ENCODE measurements at places on chromosomes 5 and 9.

- no peak for DNase-seq
Measured at GRCh38 chr9:16817002-16817401, 53.5 kb downstream of the BNC2 start.

DNA sequence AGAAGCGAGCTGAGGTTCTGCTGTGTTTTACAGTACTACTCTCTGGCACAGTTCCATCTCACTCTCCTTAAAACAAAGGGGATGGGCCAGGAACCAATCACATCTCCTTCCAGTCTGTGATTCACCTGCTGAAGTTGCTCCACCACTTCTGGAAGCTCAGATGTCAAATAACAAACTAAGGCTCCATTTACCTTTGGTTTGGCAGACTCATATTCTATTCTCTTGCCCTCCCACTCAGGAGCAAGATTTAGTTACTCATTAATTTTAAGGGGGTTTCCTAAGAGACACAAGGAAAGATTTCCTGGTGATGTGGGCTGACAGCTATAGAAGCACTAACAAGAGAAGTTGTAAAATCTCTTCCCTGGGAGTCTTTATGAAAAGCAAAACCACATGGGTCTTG, 37.8 kb upstream of the KIF2A start:
- no peak for DNase-seq

DNA sequence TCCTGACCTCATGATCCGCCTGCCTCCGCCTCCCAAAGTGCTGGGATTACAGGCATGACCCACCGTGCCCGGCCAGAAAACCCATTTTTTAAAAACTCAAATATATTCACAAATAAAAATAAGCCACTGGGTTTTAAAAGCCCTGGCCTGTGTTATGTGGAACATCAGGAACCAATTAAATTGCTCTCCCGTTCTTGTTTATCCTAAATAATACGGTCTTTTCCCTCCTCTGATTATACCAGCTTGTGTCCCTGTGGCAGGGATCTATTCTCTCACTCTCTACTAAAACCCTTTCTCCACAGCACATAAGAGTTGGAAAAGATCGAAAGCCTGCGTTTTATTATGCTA, 30.1 kb upstream of the LPAR1 start:
- no peak for DNase-seq

DNA sequence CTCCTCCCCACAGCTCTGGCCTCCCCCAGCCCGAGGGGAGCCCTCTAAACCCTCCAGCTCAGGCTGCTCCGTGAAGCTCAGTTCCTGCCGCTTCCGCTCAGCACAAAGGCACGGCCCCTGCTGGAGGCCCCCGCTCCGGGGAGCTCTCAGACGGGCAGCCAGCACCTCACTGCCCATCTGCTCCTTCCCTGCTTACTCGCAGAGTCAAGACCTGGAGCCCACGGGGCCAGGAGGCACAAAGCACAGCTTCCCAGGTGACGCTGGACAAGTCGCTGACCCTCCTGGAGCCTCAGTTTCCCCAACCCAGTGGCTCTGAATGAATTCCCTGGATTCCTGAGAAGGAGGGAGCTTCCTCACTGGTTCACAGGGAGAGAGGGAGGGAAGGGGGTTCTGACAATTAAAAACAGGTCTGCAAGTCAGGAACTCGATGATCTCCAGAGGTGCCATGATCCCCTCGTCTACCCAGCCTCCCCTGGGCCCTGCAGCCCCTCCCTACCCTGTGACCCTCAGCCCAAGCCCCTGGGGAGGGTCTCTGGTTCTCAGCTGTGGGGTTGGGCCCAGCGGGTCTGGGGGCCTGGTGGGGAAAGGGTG, 36.2 kb downstream of the VAV2 start:
- peak; percentile 72 for DNase-seq

DNA sequence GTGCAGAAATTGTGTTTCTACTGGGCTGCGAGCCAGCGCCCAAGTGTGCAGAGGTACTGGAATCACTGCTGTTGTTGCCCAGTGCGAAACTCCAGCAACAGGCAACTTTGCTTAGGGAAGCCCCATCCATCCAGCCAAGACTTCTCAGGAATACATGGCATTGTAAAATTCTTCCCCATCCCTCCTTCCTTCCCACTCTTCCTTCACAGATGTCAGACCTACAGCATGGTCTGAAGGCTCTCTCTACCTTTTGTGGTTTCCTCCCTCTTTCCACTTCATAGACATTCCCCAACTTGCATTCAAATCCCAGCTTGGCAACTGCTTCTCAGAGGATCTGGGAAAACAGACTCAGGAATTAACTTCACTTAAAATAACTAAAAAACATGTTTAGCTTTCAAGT, 30.4 kb downstream of the ARL15 start:
- DNase-seq: no peak

- no peak for DNase-seq
Measured at GRCh38 chr5:158958021-158958994, 141.4 kb downstream of the EBF1 start.

GRCh38 chr5:42005561-42006153, 80.6 kb downstream of the FBXO4 start:
- no peak for DNase-seq

DNA sequence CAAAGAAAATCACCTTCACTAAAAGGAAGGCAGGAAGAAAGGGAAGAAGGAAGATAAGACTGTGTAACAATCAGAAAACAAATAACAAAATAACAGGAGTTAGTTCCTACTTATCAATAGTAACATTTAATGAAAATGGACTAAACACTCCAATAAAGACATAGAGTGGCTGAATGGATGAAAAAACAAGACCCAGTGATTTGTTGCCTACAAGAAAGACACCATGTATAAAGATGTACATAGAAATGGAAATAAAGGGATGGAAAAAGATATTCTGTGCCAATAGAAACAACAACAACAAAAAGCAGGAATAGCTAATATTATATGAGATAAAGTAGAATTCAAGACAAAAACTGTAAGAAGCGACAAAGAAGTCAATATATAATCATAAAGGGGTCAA, 116.8 kb downstream of the LURAP1L start:
- no peak for DNase-seq

- DNase-seq: peak; percentile 53
Measured at GRCh38 chr9:36091026-36091953, 45.2 kb upstream of the GLIPR2 start.

DNA sequence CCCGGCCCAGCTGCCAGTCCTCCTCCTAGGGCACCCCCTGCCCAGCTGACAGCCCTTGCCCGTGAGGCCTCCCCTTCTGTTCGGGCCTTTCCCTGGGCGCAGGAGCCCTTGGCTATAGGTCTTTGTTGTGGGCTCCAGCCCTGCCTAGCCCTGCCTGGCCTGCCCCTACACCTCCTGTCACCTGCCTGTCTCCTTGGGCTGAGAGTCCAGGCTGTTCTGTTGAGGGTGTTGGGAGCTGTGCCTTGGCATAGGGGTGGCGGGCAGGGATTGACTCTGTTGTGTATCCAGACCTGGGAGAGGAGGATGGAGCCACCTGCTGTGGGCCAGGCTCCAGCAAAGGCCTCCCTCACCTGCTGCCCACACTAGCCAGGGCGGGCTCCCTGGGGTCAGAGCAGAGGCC, 11.6 kb downstream of the FCN2 start:
- peak; percentile 5 for DNase-seq

- DNase-seq: no peak
Measured at GRCh38 chr5:66969963-66970362, 226.6 kb downstream of the CD180 start.

- DNase-seq: peak; percentile 95
Measured at GRCh38 chr5:179313849-179314521, 31.3 kb downstream of the ADAMTS2 start.

GRCh38 chr5:66881480-66882161, 285.4 kb downstream of the MAST4 start:
- no peak for DNase-seq

- no peak for DNase-seq
Measured at GRCh38 chr9:120650352-120650751, 63.9 kb downstream of the MEGF9 start.

- DNase-seq: peak; percentile 47
Measured at GRCh38 chr5:169003721-169004541, 297.0 kb downstream of the SLIT3 start.

DNA sequence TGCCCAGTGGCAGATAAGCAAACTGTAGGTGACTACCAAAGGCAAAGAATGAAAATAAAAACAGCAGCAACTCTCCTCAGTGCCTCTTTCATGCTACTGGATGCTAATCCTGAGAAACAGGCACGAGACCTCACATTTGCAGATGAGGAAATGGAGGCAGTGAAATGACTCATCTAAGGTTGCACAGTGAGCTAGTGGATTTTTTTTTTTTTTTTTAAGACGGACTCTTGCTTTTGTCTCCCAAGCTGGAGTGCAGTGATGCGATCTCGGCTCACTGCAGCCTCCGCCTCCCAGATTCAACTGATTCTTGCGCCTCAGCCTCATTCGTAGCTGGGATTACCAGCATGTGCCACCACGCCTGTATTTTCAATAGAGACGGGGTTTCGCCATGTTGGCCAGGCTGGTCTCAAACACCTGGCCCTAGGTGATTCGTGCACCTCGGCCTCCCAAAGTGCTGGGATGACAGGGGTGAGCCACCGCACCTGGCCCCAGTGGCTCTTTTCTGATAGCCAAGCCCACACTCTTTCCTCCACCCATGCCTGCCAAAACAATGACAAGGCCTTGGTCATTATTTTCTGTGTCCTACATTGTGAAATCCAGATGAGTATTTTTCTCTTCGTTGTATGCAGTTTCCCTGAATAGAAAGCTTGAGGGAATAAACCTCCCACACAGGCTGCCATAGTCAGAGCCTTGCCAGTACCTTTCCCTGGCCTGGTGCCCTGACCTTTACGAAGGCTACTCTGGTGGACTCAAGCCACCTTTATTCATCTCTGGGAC, 19.2 kb downstream of the DOCK2 start:
- DNase-seq: no peak

GRCh38 chr9:79686381-79687130, 114.8 kb downstream of the TLE4 start:
- DNase-seq: peak; percentile 76

GRCh38 chr5:41071975-41072374, 833 bp upstream of the MROH2B start:
- DNase-seq: no peak

DNA sequence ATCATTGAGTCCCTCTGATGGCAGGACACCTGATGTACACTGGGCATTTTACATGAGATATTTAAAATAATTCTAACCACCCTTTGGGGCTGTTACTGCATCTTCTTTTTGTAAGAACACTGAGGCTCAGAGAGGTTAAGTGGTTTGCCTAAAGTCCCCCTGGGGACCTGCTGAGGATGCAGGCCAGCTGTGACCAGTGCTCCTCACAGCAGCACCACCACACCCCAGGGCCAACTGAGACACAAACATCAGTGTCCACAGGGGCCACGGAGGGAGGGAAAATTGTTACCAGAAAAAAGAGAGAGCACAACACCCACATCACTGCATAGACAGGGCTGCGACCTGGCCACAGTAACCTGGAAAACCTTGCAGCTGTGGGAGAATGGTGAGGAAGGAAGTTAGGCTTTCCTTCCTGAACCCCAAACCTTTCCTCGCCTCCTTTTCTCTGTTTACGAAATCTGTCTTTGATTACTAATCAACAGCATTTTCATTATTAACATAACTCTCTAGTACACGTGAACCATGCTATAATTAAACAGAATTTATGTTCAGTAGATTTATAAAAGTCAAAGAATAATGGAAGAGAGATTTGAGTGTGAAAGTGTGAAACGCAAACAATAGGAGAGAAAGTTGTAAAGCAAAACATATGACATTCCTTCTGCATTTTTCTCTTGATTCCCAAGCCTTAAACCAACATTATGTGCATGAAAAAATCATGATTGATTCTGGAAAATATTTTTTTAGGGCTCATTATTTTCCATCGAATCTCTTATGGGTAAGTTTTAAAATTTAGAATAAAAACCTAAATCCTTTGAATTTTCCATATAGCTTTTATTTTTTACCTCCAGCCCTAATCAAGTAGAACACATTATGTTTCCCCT, 228.1 kb upstream of the DAPK1 start:
- no peak for DNase-seq

- peak; percentile 72 for DNase-seq
Measured at GRCh38 chr9:137740312-137740711, 121.5 kb downstream of the EHMT1 start.

- no peak for DNase-seq
Measured at GRCh38 chr9:5435912-5436311, 1.8 kb downstream of the PLGRKT start.

DNA sequence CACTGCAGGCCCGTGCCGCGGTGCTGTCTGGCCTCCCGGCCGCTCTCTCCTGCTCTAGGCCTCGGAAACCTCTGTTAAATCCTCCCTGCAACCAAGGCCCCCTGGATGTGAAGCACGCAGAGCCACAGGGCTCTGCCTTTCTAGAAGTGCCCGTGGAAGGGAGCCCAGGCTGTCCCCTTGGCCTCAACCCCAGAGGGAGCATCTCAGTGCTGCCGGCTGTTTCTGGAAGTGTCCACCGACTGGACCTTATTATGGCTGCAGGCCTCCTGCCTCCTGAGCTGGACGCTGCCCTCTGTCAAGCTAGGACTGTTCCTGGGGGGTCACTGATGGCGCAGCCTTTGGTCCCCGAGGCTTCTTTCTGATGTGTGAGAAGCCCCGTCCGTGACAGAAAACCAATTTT, 40.4 kb upstream of the PHYKPL start:
- no peak for DNase-seq

- DNase-seq: no peak
Measured at GRCh38 chr5:53430618-53431252, 49.7 kb upstream of the FST start.

GRCh38 chr9:21104787-21105186, 27.0 kb upstream of the IFNB1 start:
- no peak for DNase-seq

DNA sequence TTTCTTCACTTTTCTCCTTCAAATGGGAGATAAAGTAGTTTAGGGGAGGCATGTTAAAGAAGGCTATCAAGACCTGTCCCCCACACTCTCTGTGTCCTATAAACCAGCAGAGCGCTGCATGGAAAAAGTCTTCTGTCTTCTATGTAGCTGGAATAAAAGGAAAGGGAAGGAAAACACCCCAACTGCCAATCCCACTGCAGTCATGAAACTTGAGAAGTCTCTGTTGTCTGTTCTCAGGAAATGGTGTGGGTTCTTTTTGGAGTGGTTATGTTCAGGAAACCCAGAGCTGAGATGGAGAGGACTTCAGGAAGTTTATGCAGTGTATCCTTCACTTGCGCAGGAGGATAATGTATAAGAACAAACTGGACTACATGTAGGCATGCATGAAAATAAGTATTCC, 274.3 kb downstream of the GAS1 start:
- no peak for DNase-seq
